ENCODE measurements at places on chromosomes 5 and 9.

DNA sequence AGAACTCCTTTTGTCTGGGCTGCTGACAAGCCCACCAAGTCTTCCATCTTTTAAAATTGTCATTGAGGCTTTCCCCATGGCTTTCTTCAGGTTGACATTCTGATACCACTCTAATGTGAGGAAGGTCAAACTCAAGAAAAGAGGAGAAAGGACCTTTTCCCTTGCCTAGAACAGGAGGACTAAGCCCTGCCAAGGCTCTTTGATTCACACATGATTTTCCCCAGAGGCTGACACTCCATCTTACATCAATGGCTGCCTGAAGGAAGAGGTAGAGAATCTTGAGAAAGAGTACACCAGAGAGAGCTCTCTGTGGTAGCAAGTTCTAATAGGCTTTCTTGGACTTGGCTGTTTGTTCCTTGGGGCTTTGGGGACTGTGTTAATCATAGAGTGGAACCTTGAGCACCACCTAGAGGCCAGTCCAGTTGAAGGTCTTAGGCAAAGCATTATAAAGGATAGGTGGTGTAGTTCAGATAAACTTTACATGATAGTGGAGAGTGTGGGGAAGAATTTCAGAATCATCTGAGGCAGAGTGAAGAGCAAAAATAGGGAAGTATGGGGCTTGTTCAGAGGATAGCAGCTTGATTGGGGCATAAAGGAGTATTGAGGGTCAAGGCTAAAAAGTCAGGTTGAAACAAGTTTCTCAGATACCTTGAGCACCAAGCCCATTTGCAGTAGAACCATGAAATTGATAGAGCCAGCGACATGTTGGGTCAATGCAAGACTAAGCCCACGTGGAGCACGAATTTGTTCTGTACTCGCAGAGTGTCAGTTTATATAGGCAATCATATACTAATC, 36.7 kb downstream of the NDFIP1 start:
- peak; percentile 78 for DNase-seq

DNA sequence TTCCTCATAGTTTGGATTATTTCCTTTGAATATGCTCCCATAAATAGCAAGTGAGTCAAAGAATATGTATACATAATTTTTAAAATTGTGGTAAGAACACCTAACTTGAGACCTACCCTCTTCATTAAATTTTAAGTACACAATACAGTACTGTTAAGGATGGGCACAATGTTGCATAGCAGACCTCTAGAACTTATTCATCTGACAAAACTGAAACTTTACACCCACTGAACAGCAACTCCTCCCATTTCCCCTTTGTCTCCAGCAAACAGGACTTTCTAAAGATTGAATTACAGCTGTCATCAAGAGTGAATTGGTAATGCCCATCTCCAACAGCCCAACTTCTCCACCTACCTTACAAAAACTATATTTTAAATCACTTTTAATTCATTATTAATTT, 388.9 kb downstream of the HTR1A start:
- no peak for DNase-seq

- DNase-seq: peak; percentile 46
These were observed 7.1 kb downstream of the PHYHD1 start for GRCh38 chr9:128927731-128928411.

DNA sequence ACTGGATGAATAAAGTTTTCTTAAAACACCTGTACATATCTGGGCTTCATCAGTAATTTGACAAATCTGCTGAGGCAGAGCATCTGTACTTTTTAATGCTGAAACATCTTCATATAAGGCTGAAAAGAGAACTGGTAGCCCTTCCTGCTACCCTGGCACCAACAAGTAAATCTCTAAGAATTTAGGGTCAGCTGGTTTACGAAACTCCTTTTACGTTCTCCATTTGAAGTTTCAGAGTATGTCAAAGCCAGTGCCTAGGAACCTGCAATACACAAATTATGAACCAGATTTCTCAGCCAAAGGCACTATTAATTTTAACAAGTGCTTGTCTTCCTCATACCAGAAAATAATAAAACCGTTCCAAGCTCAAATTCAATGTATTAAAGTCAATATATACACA, 3.8 kb downstream of the ZFAND5 start:
- DNase-seq: no peak

- DNase-seq: no peak
These were observed 616.3 kb upstream of the KLF4 start for GRCh38 chr9:108105885-108106284.

DNA sequence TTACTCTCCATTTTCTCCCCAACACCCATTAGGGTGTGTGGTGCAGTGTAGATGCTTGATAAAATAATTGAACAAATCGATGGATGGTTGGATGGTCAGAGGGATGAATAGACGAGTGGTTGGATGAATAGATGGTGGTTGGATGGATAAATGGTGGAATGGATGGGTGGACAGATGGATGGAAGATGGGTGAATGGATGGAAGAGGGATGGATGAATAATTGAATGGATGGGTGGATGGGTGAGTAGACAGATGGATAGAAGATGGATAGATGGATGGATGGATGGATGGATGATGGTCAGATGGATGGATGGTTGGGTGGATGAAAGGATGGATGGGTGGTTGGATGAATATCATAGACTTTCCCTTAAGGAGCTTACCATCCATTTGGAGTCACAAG, 95.0 kb upstream of the BOD1 start:
- DNase-seq: no peak

GRCh38 chr5:154829181-154829588, 21.2 kb downstream of the FAXDC2 start:
- no peak for DNase-seq

GRCh38 chr9:86126998-86127972, 27.9 kb upstream of the GOLM1 start:
- DNase-seq: peak; percentile 92

DNA sequence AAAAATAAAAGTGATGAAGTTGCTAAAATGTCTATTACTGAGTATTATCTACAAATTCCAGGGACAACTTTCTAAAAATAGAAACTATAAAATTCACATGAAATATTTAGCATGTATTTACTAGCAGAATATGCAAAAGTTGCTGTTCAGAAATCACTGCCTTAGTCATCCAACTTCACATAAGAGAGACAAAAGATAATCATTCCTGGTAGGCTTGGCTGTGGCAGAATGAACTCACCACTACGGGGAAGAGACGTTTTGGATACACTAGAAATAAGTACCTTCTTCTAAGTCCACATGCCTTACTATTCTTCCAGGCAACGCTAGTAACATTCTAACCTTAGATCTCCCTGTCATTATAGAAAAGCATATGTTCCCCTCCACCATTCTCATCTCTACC, 272.2 kb downstream of the BNC2 start:
- DNase-seq: no peak

- peak; percentile 49 for DNase-seq
These were observed 146.0 kb upstream of the IER5L start for GRCh38 chr9:129323999-129324553.

GRCh38 chr9:89000371-89000781, 9.1 kb downstream of the S1PR3 start:
- DNase-seq: no peak

DNA sequence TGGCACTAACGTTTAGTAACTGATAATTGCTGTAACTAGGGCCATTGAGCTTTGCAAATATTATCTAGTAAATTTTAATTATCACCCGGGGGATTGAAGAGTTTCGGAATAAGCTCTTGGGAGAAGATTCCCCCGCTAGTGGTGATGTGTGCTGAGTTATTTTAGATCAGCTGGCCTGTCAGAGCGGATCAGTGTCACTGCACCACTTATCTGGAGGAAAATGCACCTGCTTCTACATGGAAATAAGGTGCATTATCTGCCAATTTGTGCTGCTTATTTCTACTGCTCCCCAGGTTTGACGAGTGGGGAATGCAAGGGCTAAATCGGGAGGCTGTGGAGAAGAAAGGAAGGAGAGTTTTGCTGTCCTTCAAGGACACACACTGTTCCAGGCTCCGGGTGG, 518.6 kb downstream of the TLE4 start:
- no peak for DNase-seq

DNA sequence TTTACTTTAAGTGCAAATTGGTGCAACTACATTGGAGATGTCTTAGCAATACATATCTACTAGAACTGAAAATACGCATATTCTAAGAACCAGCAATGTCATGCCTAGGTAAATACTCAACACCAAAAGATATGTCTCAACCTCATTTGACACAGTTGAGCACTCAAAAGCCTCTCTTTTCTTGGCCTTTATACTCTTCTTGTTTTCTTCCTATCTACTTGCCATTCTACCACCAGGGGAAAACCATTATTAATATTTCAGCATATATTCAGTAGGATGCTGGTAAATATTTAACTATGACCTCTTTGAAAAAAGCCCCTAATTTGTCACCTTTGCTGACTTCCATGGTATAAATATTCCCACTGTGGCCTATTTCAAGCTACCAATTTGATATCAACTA, 443.8 kb downstream of the LRRC70 start:
- DNase-seq: no peak

- DNase-seq: no peak
These were observed 50.7 kb upstream of the TNFSF8 start for GRCh38 chr9:114981063-114981462.

DNA sequence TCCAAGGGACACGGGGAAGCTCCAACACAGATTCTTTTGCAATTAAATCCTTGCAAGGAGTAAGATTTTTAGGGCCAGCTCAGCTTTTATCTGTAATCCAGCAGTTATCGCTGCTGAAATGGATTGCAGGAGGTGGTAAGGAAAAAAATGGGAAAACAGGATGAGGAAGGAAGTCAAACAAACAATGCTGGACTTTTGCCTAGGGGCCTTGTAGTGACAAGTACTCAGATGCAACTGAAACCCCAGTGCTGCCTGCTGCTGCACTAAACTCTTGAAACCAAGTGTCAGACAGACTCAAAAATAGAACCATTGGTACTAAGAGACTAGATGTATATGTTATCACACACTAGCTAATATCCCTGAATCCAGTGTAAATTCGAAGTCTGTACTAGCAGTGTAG, 309.2 kb downstream of the CTNND2 start:
- no peak for DNase-seq

DNA sequence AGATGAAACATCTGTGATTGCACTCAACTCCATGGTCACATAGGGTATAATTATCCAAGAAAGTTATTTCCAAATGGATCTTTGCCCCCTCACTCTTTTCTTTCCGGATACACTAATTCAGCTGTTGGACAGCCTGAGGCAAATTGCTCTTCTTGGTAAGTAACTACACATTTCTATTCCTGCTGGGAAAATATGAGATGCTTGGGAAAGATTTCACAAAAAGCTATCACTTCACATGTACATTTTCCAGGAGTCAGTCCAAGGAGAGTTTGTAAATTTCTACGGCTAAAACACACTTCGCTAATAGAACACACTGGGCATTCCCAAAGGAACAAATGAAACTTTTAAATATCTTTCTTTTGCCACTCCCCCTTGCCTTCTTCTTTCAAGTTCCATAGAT, 123.0 kb upstream of the GRIA1 start:
- DNase-seq: no peak

- DNase-seq: peak; percentile 73
These were observed 78.1 kb upstream of the MAMDC2 start for GRCh38 chr9:69965416-69966145.

- no peak for DNase-seq
These were observed 89.8 kb downstream of the CD180 start for GRCh38 chr5:67106626-67107342.

DNA sequence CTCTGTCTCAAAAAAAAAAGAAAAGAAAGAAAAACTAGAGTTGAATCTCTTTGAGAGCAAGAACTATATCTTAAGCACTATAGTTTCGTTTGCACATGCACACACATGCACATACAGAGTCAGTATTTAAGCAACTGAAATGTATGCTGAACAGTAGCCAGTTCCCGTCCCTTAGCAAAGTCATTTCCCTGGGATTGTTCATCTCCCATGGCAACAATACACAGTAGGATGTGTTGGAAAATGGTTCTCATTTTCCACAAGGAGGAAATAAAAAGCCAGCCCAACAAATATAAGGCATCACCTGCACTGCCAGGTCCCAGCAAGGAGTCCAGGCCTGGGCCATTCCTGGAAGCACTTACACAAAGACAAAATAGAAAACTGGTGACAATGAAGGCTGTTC, 4.2 kb upstream of the ZNF346 start:
- DNase-seq: no peak

GRCh38 chr5:165173651-165174050, 1668.2 kb downstream of the MAT2B start:
- no peak for DNase-seq

- no peak for DNase-seq
These were observed 57.6 kb downstream of the IPPK start for GRCh38 chr9:92612292-92612691.

GRCh38 chr9:136237486-136238341, 7.9 kb downstream of the QSOX2 start:
- DNase-seq: no peak

DNA sequence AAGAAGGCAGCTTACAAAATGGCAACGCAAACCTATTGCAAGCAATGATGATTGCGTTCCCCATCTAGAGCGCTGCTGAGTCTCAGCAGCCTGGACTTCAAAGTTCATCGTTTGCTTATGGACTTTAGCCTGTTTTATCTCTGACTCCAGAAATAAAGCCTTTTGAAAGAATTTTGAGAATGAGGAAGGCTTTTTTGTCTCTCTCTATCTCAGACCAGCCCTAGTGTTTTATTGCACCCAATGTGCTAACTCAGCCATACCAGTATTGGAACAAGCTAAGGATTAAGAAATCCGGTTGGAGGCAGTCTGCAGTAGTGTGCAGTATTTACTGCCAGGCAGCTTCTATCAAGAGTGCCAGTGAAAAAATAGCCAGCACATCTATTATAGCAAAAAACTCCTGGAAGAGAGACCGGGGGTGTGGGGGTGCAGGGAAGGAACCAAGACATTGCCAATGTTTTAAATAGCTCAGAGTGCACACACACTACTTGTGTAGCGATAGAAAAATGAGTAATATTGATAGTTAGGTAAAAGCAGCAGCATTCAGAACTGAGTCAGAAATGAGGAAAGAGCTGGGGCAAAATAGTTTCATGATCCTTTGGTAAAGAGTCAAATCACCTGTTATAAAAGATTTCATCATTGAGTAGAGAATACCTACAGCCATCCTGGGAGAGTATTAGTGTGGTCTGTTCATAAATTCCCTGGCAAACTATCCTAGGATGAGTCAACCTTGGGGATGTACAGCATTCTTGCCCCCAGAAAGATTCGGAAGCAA, 219.0 kb downstream of the ZNF608 start:
- no peak for DNase-seq

- no peak for DNase-seq
These were observed 170.4 kb downstream of the ARRDC3 start for GRCh38 chr5:91212714-91213092.

DNA sequence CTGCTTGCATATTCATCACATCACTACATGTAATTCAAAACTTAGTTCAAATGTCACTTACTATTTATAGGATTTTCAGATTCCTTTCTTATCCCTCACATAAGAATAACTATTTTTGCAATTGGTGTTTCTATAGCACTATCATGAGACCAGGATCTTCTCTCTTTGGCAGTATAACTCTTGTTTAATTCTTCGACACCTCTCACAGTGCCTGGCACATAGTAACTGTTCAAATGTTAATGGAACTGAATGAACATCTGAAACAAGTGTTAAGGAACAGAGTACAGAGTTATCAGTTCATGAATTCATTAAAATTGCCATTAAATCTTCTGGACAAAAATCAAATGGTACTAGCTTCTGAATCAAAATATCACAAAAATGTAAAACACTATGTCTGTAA, 40.0 kb downstream of the FBXL17 start:
- no peak for DNase-seq

Data from trophoblast cell (in vitro differentiated cells and primary cell).